ENCODE measurements at places on chromosomes 12 and 14. TPM values are rescaled to one million over a fixed set of nuclear protein-coding genes. Genes with fewer than 3 reads are reported as not detected.

Gene KRT71
- total RNA-seq, result not detected

Gene NRXN3
- 0.97 TPM for total RNA-seq

Gene TAC3
- total RNA-seq, result not detected

Gene IFI27L1
- total RNA-seq, result 19.0 TPM

Gene TAS2R19
- not detected for total RNA-seq

Gene COL2A1
- 0.08 TPM for total RNA-seq

Gene OR11G2
- total RNA-seq, result not detected

Gene CD69
- total RNA-seq, result not detected

Gene PRICKLE1
- total RNA-seq, result 1.2 TPM

Gene GALNT9
- total RNA-seq, result 7.5 TPM

Gene PMCH
- not detected for total RNA-seq

Gene PLA2G1B
- total RNA-seq, result not detected

Gene C12orf54
- total RNA-seq, result not detected

Gene GLT1D1
- not detected for total RNA-seq

Gene JAG2
- 24.2 TPM for total RNA-seq

Gene SELPLG
- total RNA-seq, result 0.94 TPM

Gene FSCB
- not detected for total RNA-seq

Gene PLD4
- total RNA-seq, result 0.17 TPM

Gene RITA1
- 38.8 TPM for total RNA-seq

Gene PLEKHD1
- total RNA-seq, result 0.02 TPM
